ENCODE measurements at places on chromosomes 4 and X.

- no peak for DNase-seq
Measured at GRCh38 chr4:110681381-110681780, 58.5 kb upstream of the PITX2 start.

- DNase-seq, result peak; percentile 78
Measured at GRCh38 chr4:184732126-184732525, 1.8 kb downstream of the CENPU start.

GRCh38 chrX:68018248-68019203 is 414.8 kb downstream of the OPHN1 start:
- DNase-seq, result no peak

GRCh38 chr4:8538703-8539567 is 41.3 kb upstream of the GPR78 start:
- peak; percentile 86 for DNase-seq

- DNase-seq, result no peak
Measured at GRCh38 chrX:115173181-115173580, 16.0 kb upstream of the RBMXL3 start.

DNA sequence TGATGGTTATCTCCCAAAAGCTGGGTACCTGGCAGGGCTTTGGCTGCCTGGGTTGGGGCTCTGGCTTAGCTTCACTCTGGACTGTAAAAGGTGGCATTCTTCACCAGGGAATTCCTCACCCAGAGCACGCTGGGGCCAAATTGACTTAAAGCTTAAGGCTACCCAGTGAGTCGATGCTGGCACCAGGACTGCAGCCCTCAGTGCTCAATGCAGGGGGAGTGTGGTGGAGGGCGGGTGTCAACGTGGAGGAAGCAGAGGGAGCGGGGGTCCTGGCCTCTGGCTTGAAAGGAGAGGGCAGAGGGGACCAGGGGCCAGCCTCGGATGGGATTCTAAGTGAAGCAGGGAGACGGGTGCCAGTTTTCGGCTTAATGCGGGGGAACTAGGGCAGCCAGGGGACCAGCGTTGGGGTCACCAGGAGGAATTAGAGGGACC is 446 bp upstream of the FAM50A start:
- no peak for DNase-seq

DNA sequence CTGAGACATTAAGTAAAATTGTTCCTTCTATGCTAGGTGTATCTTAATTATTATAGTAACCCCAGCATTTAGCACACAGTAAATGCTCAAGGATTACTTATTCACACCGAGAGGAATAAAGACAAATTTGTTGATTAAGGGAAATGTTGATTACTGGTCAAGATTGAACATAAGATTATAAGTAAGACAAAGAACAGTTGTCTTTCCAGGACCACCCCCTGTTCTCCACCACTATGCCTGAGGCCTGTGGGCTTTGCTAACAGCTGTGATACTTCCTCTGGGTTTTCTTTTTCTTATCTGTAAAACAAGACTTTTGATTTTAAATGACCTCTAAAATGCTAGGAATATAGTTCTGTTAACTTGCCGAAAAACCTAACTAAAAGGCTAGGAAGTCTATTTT is 128.0 kb downstream of the DCLK2 start:
- no peak for DNase-seq

DNA sequence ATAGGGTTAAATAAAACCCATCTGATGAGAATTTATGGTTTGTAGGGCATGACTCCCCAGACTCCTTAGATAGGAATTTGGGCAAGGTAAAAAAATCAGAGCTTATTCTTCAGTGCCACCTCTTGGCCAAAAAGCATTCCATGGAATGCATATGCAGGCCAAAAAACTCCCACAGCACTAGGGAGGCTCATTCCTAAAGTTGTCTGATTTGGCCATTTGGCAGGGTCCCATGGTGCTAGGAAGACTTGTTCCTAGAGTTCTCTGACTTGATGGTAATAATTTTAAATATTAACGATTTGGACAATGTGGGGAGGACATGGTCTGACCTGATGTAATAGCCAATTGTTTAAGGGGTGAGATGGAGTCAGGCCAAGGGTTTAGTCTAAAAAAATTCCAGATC is 93.0 kb downstream of the SPIN4 start:
- no peak for DNase-seq

DNA sequence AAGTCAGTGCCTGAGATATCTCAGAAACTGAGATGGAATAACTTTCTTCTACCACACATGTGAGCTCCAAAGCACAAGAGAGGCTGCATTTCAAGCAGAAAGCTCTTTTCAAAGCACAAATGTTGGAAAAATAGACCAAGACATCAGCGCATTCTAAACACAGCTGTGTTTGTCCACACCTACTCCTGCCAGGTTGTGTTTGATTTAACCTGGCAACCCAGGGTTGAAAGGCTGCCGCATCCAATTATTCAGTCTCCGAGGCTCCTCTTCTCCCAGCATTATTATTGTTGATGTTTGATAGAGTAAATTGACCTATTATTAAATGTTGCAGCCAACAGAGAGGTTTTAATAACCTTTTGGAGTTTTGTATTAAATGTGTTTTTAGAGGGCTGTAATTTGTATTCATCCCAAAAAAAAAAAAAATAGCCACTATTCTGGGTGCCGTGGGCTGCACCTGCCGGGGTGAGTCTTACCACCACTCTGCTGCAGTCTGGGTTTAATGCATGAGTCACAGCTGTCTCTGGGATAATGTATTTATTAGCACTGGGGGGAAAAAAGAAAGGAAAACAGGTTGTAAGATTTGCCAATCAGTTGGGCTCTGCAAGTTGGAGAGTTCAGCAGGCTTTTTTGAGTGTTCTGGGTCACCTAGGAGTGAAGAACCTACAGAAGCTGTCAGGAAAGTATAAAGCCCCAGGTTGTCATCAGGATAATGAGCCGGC is 105.2 kb upstream of the NOCT start:
- DNase-seq, result no peak

GRCh38 chrX:33831211-33831610 is 300.9 kb downstream of the FAM47A start:
- no peak for DNase-seq

DNA sequence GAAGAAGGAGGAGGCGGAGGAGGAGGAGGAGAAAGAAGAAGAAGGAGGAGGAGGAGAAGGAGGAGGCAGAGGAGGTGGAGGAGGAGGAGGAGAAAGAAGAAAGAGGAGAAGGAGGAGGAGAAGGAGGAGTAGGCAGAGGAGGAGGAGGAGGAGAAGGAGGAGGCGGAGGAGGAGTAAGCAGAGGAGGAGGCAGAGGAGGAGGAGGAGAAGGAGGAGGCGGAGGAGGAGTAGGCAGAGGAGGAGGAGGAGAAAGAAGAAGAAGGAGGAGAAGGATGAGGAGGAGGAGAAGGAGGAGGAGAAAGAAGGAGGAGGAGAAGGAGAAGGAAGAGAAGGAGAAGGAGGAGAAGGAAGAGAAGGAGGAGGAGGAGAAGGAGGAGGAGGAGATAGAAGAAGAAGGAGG is 19.9 kb downstream of the MRFAP1 start:
- no peak for DNase-seq

GRCh38 chrX:644304-645281 is 14.0 kb downstream of the SHOX start:
- no peak for DNase-seq

DNA sequence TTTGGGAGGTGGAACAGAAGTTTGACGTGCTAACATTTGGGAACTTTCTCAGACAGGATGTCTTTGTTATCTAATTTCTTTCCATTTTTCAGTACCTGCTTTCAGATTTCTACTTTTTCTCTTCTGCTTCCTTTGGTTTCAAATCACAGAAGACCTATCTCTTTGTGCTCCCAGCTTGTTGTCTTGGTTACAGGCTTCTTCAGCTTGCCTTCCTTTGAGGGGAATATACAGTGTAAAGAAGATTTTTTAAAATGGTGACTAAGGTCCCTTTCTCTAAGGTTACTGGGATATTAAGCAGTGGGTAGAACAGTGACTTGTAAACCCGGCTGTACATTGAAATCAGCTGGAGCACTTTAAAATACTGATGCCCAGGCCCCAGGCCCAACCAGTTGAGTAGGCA is 48.0 kb downstream of the TMEM164 start:
- DNase-seq, result no peak

DNA sequence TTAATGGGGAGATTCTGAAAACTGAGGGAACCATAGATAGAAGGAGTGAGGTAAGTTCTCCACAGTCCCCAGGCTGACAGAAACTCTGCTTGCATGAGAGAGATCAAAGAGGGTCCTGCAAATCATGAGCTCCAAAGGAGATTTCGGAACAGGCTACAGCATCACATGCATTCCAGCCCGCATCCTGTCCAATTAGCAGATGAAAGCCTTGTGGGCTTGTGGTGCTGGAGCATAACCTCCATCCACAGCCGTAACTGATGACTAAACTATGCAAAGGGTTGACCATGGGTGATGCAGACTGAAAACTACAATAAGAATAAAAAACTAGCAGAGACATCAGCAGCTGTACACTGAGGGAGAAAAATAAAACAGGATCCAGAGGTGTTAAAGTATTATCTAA is 654.5 kb downstream of the TLL1 start:
- no peak for DNase-seq

DNA sequence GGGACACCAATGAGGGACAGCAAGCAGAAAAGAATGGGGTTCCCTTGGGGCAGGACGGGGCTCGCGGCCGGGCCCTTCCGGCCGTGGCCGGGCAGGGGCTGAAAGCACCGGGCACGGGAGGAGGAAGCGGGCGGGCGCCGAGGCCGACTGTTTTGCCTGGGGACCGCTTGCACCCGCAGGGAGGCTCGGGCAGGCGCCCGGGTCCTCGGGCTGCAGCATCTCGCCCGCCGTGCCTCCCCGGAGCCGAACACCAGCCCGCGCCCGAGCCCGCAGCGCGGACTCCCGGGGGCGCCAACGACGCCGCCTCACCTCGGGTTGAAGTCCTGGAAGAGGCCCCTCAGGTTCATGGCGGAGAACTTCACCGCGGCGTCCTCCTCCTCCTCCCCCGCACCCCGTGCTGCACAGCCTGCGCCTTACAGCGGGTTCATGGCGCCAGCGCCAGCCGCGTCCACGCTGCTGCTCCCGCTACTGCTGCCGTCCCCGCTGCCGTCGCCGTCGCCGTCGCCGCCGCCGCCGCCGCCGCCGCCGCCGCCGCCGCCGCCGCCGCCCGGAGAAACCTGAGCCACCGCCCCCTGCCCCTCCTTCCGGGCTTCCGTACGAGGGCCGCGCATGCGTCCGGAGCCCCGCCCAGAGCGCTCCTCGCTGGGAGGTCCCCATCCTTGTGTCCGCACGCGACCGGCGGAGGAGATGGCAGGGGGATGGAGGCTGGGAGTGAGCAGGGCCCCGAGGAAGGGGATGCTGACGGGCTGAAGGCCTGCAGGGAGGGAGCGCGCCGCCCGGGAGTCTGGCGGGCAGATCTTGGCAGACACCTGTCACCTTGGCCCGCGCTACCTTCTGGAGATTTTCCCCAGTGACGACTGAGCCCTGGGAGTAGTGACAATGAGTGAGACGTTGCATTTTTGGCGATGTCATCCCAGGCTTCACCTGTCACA is at the start of gene TMEM185A:
TMEM185A (minus strand) TSS at position 559 of the 932 bp plus-strand sequence; CDS start at position 347, 212 bp downstream.
- DNase-seq, result no peak

GRCh38 chrX:15849555-15849954 is 5.1 kb downstream of the AP1S2 start:
- no peak for DNase-seq

GRCh38 chrX:134642386-134642785 is 15.9 kb downstream of the PLAC1 start:
- DNase-seq, result no peak

GRCh38 chrX:127030016-127030748 is 210.7 kb downstream of the PRR32 start:
- no peak for DNase-seq

DNA sequence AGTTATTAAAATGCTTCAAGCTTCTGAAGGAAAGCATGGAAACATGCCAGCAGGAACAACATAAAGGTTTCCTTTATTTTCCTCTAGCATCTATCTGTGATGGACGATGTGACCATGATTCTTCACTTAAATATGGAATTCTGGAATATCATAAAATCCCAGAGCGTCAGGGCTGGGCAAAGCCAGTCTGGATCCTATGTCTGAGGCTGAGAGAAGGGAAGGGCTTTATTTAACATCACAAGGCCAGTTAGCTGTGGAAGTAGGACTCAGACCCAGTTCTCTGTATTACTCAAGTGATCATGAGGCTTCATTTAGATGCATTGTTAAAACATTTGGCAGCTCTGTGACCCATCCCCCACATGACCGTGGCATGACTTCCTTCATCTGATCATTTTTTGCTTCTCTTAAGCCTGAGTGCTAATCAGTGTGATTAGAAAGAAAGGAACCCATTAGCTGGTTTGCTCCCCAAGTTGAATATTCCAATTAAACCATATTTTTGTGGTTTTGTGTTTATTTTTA is 40.9 kb upstream of the EOLA2 start:
- DNase-seq, result no peak

DNA sequence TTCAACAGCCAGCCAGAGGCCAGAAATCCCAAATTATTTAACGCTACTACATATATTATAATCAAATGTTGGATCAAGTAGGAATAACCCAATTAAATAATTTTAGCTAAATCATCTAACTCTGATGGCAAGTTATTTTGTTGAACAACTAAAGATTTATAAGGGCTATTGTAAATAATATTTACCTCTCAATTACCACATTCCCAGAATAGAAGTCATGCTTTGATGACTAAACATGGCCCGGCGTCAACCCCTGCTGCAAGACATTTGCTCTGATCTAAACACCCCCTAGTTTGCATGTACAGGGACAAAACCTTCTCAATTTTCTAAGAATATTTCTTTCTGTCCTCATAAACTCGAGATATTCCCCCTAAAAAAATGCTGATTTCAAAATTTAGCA is 14.2 kb downstream of the VEGFC start:
- DNase-seq, result no peak

DNA sequence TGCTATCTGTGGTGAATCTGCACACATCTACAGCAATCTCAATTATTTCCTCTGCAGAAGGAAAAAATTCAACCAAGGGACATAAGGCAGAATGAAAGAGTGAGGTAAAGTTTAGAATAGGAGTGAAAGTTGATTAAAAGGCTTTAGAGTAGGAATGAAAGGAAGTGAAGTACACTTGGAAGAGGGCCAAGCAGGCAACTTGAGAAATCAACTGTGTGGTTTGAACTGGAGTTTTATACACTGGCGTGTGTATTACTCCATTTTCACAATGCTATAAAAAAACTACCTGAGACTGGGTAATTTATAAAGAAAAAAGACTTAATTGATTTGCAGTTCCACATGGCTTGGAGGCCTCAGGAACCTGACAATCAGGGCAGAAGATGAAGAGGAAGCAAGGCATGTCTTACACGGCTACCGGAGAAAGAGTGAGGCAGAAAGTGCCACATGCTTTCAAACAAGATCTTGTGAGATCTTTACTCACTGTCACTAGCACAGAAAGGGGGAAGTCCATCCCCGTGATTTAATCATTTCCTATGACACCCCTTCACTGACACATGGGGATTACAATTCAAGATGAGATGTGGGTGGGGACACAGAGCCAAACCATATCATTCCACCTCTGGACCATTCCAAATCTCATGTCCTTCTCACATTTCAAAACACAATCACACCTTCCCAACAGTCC is 234.8 kb downstream of the IL15 start:
- DNase-seq, result no peak

GRCh38 chr4:76879731-76880364 is 18.1 kb downstream of the SOWAHB start:
- no peak for DNase-seq

- no peak for DNase-seq
Measured at GRCh38 chr4:86582410-86582809, 11.7 kb upstream of the PTPN13 start.

- no peak for DNase-seq
Measured at GRCh38 chr4:38889143-38889542, 21.5 kb downstream of the FAM114A1 start.
